ENCODE measurements at places on chromosomes 7 and 10. TPM values are rescaled to one million over a fixed set of nuclear protein-coding genes. Genes with fewer than 3 reads are reported as not detected.

LFNG gene
- total RNA-seq = 28.0 TPM

MLLT10 gene
- total RNA-seq = 37.2 TPM

SPDYE3 gene
- total RNA-seq = not detected

ARHGEF5 gene
- total RNA-seq = 10.3 TPM

TMEM209 gene
- total RNA-seq = 52.1 TPM

DAGLB gene
- total RNA-seq = 16.4 TPM

SPDYE2 gene
- not detected for total RNA-seq

GFRA1 gene
- not detected for total RNA-seq

PDE1C gene
- total RNA-seq = not detected

SFTPA2 gene
- not detected for total RNA-seq

ELFN1 gene
- total RNA-seq = 0.22 TPM

RADIL gene
- 0.20 TPM for total RNA-seq

HOXA10 gene
- not detected for total RNA-seq

ECHDC3 gene
- total RNA-seq = 0.77 TPM

VSIR gene
- 59.6 TPM for total RNA-seq

POU6F2 gene
- total RNA-seq = not detected

All from CD8-positive, alpha-beta memory T cell (primary cell).